ENCODE measurements at places on chromosomes 3 and 15.

DNA sequence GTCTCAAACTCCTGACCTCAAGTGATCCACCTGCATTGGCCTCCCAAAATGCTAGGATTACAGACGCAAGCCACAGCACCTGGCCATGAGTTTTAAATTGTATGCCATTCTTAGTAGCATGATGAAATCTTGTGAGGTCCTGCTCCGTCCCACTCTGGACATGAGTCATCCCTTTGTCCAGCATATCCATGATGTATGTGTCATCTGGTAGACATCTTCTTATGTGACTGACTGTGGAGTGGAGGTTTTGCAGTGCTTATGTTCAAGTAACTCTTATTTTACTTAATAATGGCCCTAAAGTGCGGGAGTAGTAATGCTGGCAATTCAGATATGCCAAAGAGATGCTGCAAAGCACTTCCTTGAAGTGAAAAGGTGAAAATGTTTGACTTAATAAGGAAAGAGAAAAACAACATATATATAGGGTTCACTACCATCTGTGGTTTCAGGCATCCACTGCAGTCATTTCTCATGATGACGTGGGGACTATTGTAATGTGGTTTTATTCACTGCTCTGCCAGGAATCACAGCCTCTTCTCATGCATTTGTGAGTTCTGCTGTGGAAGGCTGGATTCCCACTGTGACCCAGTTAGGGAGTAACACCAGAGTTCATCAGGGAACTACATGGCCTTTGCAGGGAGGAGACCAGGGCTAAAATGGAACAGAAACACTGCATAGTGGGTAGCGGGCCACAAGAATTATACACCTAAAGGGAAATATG, 204.6 kb upstream of the STRIT1 start:
- H3K27me3 ChIP-seq: no peaks in the 10 kb centered on the region
- H3K4me3 ChIP-seq: no peak overlapping the region
- H3K27ac ChIP-seq: no peak overlapping the region
- peaks cover 2% of the 10 kb centered on the region for H3K4me1 ChIP-seq

DNA sequence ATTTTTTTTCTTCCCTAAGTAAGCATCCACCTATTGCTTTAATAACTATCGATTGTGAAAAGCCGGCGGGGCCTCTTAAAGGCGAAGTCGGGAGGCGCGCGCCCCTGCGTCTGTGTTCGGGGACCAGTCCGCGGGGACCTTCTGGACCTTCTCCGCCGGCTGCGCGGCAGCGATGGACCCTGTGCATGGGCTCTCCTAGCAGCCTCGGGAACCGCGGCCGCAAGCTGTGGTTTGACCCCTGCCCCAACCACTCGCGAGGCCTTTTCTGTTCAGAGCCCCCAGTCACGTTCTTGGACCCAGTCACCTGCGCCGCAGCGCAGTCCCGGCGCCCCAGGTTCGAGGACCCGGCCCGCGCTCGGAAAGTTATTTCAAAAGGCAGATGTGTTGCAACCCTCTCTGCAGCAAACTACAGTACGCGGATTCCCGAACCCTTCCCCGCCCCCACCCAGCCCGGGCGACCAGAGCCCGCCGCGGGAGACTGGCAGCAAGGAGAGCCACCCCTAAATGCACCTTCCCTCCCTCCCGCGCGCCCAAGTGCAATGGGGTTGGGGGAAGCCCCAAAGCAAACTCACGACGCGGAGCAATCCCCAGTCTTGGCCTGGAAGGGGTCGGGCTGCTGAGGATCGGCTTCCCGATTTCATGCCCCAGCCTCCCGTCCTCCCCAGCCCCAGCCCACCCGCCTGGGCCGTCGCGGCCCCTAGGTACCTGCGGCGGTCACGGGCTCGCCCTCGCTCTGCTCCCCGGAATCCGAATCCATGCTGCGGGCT, 684 bp downstream of the TNFAIP8L3 start:
- H3K4me3 ChIP-seq: peak overlapping the region; percentile 29
- H3K36me3 ChIP-seq: no peaks in the 10 kb centered on the region
- DNase-seq: no peak
- peaks cover 4% of the 10 kb centered on the region for H3K4me1 ChIP-seq

DNA sequence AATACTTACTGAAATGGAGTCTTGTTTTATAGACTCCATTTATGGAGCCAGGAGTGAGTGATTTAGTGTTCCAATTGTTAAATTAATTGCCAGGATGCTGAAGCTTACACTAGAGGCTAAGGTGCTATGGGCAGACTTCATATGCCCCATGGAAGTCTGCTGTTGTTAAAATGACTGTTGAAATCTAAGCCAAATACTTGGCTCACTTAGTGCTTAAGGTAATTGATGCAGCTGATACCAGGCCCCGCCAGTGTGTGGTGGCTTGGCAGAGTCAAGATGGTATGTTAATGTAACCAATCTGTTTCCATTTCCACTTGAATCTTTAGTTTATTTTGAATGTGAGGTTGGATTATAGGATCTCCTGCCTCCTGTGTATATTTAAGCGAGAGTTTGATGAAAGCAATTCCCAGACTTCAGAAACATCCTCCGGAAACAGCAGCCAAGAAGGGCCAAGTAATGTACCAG, 187.1 kb downstream of the ITPR1 start:
- no peak overlapping the region for H3K27ac ChIP-seq
- H3K4me3 ChIP-seq: no peak overlapping the region

DNA sequence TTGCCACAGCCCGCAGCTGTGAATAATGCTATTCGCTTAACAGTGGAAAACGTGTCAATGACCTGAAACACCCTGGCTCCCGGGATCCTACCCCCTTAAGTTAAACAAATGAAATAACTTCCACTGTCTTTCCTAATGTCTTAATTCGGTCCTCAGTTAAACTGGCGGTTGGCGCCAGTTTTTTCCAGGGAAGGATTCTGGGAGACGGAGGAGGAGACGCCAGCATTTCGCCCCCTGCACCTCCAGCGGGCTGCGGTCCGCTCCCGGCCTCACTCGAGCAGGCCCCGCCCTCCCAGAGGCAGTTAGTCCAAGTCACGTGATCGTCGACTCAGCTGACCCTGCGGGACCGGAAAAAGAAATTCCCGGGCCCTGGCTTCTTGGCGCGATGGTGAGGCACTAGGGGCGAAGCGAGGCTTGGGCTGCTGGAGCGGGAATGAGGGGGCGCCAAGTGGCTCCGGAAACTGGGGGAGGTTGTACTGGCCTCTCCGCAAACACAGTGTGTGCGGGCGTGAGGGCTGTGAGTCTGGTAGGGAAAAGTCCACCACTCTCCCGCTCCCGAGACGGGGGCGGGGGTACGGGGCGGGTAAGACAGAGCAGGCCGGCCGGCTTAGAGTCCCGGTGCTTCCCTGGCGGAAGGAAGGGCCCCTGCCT, at the start of gene COMMD4:
COMMD4 (plus strand) TSS at position 359 of the 651 bp plus-strand sequence; CDS start at position 386, 27 bp downstream.
- peak; percentile 94 for DNase-seq
- H3K27me3 ChIP-seq: no peaks in the 10 kb centered on the region
- H3K4me1 ChIP-seq: peaks cover 5% of the 10 kb centered on the region
- no peak within 1 kb of the TSS for H3K27ac ChIP-seq
- H3K4me3 ChIP-seq: peak within 1 kb of the TSS; percentile 95

- H3K4me1 ChIP-seq: peaks cover 6% of the 10 kb centered on the region
- H3K27me3 ChIP-seq: no peaks in the 10 kb centered on the region
- DNase-seq: no peak
These were observed 12.6 kb downstream of the GHRL start for GRCh38 chr3:10280177-10280529.

- no peak overlapping the region for H3K27ac ChIP-seq
- no peak for DNase-seq
- H3K4me3 ChIP-seq: no peak overlapping the region
- no peaks in the 10 kb centered on the region for H3K27me3 ChIP-seq
- H3K36me3 ChIP-seq: no peaks in the 10 kb centered on the region
- no peaks in the 10 kb centered on the region for H3K4me1 ChIP-seq
These were observed 40.5 kb upstream of the CCK start for GRCh38 chr3:42306499-42306898.

- H3K27ac ChIP-seq: no peak overlapping the region
- H3K36me3 ChIP-seq: no peaks in the 10 kb centered on the region
- no peaks in the 10 kb centered on the region for H3K27me3 ChIP-seq
- no peak overlapping the region for H3K4me3 ChIP-seq
- DNase-seq: no peak
These were observed 87.6 kb upstream of the WNT5A start for GRCh38 chr3:55574671-55575070.

DNA sequence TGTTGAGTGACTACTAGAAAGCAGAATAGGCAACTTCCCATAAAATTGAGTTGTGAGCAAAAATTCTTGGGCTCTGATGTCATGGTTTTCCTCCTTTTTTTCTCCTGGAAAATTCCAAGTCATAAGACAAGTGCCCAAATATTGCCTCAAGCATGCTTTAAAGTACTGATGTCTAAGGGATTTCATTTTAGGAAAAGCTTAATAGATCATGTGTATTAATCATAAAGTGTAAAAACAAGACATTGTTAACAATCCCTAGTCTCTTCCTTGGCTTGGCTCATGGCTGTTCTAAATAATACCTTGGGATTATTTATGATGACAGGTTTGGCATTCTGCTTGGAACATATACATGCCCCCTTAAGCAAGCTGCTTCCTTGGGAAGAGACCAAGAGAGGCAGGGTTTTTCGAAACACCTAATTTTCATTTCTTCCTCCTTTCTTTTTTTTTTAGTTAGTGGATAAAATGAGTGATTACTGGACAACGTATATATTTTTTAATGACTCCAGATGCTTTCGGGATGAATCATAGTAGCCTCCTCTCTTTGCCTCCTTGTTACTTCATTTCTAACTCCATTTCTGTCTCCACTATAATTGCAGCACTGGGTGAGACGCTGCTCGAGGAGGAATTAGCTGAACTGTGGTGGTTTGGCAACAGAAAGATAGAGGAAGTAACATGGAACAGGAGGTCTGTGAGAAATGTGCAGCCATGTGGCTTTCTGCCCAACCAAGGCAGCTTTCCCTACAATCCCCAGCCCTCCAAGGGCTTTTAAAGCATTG, 104.9 kb downstream of the TPRG1 start:
- DNase-seq: no peak
- H3K27ac ChIP-seq: no peak overlapping the region
- no peaks in the 10 kb centered on the region for H3K27me3 ChIP-seq
- H3K4me1 ChIP-seq: no peaks in the 10 kb centered on the region
- no peak overlapping the region for H3K4me3 ChIP-seq

GRCh38 chr3:105512061-105512460, 145.4 kb downstream of the ALCAM start:
- no peak overlapping the region for H3K4me3 ChIP-seq
- no peak overlapping the region for H3K27ac ChIP-seq
- H3K4me1 ChIP-seq: no peaks in the 10 kb centered on the region
- DNase-seq: no peak

DNA sequence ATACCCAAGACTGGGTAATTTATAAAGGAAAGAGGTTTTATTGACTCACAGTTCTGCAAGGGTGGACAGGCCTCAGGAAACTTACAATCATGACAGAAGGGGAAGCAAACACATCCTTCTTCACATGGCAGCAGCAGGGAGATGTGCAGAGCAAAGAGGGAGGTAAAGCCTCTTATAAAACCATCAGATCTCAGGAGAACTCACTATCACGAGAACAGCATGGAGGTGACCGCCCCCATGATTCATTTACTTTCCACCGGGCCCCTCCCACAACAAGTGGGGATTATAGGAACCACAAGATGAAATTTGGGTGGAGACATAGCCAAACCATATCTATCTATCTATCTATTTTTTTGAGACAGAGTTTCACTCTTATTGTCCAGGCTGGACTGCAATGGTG, 5.4 kb downstream of the GDPGP1 start:
- no peaks in the 10 kb centered on the region for H3K36me3 ChIP-seq
- peaks cover under 1% of the 10 kb centered on the region for H3K4me1 ChIP-seq
- H3K4me3 ChIP-seq: no peak overlapping the region
- no peaks in the 10 kb centered on the region for H3K27me3 ChIP-seq
- no peak for DNase-seq
- no peak overlapping the region for H3K27ac ChIP-seq

Data from neuronal stem cell (in vitro differentiated cells).